ENCODE measurements at places on chromosomes 4 and X.

DNA sequence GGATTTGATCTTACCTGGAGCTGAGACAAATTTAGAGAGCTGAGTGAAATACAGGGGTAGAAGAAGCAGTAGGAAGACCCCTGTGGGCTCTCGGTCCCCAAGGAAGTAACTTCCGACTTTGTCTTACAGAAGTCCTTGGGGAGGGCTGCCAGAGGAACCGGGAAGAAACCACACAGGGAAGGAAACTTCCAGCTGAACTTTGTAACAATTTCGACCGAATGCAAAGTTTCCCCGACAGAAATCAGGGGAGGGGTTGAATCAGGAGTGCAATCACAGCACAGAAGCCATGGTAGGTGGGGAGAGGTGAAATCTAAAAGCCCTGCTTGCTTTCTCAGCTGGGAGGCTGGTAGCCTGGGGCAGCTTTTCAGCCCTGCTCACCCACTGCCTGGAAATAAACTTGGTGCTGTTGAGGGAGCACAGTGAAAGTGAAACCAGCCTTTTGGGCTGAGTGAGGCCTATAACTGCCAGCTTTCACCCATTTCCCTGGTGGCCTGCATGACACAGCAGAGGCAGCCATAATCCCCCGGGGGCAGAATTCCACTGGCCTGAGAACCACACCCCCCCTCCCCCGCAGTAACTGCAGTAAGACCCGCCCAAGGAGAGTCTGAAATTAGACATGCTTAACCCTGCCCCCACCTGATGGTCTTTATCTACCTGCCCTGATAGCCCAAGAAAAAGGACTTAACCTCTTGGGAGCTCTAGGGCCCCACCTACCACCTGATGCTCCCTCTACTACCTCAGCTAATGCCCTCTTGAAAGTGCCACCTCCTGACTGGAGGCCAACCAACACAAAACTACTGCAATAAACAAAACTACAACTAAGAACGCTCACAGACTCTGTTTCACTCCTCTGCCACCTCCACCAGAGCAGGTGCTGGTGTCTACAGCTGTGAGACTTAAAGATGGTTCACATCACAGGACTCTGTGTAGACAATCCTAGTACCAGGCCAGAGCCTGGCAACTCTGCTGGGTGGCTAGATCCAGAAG is 248.2 kb downstream of the PARM1 start:
- DNase-seq = no peak

- no peak for DNase-seq
These were observed 62.6 kb downstream of the FAM114A1 start for GRCh38 chr4:38930204-38930603.

DNA sequence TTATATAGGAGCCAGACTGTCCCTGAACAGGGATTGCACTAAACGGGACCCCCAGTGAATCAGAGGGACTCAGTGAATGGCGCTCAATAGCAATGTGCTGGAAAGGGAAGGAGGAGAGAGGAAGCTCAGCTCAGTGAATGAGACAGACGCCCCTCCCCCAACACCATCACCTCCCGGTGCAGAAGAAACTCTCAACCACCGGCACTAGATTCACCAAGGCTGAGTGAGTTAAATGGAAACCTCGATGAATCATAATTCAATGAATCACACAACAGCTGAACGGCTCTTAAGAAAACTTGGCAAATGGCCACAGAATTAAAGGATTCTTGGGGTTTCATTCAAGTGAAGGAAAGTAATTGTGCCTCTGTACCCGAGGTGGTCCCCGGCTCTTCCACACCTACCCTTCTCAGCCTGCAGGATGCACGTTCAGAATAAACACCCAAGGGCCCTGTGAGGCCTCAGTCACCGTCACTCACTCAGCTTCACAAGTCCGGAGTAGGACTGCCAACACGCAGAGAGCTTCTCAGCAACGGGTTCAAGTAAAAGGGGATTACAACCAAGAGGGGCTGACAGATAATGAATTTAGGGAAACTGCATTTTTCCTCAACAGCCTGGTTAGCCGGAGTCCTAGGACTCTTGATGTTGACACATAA is 29.3 kb downstream of the CRMP1 start:
- peak; percentile 49 for DNase-seq

GRCh38 chr4:20615486-20616260 is 84.6 kb upstream of the PACRGL start:
- DNase-seq = no peak

- DNase-seq = no peak
These were observed 41.5 kb downstream of the SETD7 start for GRCh38 chr4:139514382-139515059.

DNA sequence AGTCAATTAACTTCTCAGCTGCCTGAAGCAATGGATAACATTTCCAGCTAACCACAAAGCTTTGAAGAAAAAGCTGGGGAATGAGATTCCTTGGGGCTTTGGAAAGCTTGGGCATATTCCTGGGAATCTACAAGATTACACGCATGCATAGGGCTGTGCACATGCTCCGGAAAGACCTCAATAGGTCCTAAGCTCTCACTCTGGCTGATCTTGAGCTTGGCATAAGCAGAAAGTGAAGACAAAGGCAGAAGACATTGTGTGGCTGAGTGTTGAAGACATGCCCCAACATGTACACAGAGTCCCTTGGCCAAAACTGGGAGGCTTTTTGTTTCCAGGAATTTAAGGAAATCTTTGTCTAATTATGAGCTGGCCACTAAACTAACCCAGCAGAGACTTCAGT is 31.2 kb downstream of the ATG4A start:
- DNase-seq = no peak

- DNase-seq = no peak
These were observed 54.1 kb downstream of the TXK start for GRCh38 chr4:48079972-48080391.

Data from stimulated activated CD4-positive, alpha-beta T cell treated with anti-CD3 and anti-CD28 coated beads, Interleukin-1b, Interleukin-23, amount 100 ng/mL, for 24 hours (primary cell).